ENCODE measurements at places on chromosomes 2 and 18.
A peak's percentile ranks its signal among the peaks of the same experiment; 100 is the strongest.

- DNase-seq = no peak
These were observed 40.4 kb downstream of the COL3A1 start for GRCh38 chr2:189014449-189015138.

DNA sequence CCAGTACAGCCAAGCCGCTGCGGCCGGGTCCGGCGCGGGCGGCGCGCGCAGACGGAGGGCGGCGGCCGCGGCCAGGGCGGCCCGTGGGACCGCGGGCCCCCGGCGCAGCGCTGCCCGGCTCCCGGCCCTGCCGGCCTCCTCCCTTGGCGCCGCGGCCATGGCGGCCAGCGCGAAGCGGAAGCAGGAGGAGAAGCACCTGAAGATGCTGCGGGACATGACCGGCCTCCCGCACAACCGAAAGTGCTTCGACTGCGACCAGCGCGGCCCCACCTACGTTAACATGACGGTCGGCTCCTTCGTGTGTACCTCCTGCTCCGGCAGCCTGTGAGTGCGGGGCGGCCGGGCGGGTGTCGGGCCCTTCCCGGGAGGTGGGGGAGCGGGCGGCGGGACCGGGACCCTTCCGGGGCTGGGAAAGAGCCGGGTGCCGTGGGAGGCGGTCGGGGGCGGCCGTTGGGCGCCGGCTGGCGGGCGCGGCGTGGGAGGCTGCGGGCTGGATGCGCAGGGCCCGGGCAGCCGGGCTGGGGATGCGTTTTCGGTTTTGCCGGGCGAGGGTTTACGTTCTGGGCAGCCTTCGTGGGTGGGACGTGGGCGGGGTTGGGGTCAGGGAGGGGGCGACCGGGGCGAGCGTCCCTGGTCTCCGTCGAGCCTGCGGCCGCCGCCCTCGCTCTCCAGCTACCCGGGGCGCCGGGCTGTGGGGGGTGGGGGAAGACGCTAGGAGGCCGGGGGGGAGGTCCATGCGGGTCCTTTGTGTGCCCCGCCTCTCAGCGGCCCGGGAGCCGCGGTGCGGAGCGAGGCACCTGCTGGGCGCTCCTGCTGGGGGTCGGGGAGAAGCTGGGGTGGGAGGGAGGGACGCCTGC is 537 bp downstream of the AGFG1 start:
- peak; percentile 14 for DNase-seq

GRCh38 chr2:225165052-225165451 is 122.8 kb upstream of the DOCK10 start:
- DNase-seq = no peak

DNA sequence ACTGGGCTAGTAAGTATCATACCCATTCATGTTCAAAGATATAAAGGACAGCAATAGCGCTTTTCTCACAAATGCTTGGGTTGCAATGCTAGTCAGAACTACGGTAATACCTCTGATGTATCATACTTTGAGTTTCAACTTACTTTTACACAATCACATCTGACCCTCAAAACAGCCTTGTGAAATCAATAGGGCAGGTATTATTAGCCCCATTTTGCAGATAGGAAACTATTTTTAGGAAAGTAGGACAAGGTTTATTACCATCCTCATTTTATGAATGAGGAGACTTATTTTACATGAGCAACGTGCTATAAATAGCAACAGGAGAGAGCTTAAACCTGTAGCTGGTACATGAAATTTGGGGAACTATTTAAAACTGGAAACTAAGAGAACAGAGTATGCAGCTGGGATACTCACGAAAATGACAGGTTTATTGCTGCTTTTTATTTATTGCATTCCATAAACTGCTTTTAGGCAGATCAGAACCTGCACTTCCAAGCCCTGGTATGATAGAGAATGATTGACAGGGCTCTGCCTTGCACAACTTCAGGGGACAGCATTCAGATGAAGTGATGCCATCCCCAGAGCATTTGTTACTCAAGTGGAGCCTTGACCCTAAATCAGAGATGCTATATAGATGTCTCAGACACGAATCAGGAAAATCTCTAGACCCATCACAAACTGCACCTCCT is 42.4 kb upstream of the PPM1B start:
- DNase-seq = no peak

GRCh38 chr2:98458667-98459380 is 14.2 kb downstream of the INPP4A start:
- DNase-seq = no peak

DNA sequence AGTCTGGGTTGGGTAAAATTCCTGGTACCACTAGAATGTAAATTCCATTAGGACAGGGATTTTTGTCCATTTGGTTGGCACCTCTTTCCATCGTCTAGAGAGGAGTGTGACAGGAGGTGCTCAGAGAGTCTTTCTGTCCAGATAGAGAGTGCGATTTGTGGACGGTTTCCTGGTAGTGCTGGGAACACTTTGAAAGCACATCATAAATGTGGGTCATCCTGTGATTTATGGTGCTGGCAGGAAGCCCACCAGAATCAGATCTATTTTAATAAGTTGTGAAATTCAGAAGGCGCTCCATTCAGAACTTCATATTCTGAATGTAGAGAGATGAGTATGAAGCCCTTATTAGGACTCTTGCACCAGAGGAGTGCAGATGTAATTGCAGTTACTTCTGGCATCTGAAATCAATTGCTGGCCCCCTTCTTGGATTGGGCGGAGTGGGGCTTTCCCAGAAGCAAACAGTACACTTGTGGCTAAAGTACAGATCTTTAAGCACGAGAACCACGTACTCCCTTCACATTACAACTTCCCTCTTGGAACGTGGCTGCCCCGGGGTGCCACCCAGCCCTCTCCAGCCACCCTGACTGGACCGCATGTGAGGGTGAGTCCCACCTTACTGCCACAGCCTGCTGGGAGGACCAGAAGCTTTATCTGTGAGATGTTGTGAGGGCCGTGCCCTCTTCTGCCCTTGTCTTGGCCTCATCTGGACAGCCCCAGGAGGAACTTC is 243.2 kb downstream of the MYO3B start:
- no peak for DNase-seq
